ENCODE measurements at places on chromosomes 11 and 22.

GRCh38 chr11:118915941-118916841 is 9.5 kb downstream of the BCL9L start:
- DNase-seq: no peak

DNA sequence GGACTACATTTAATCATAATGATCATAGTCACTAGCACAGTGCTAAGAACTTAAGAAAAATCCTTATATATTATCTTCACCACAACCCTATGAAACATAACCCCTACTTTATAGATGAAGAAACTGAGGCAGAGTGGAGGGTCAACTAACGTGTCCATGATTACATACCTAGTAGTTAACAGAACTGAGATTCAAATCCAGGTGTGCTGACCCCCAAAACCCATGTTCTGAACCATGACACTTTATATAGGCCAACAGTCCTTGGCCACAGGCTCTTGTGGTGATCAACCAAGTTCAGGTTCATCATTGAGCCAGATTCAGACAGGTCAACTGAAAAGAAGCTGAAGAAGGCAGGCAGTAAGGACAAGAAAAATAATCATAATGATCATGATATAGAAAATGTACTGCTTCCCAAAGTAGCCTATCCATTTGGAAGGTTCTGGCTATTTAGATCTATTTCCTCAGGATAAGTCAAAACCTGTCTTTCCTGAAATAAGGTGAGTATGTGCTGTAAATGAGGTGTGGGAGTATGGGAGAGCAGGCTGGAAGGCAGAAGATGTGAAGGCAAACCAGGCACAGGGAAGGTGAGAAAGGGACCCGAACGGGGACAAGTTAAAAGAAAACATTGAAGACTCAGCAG is 39.7 kb downstream of the MAPK1 start:
- no peak for DNase-seq

GRCh38 chr22:49673048-49673447 is 154.6 kb downstream of the BRD1 start:
- no peak for DNase-seq

- DNase-seq: no peak
Observed at GRCh38 chr11:90779098-90779497, 556.2 kb upstream of the CHORDC1 start.

- peak; percentile 25 for DNase-seq
Observed at GRCh38 chr11:8070417-8071115, 10.4 kb upstream of the TUB start.

Data from kidney glomerular epithelial cell (primary cell).